ENCODE measurements at places on chromosomes 2 and 18.

GRCh38 chr2:46723346-46723745, 192.3 kb downstream of the MCFD2 start:
- no peak for DNase-seq

GRCh38 chr2:105834931-105835330, 90.2 kb downstream of the NCK2 start:
- DNase-seq: no peak

- DNase-seq: no peak
Measured at GRCh38 chr2:184452907-184453306, 145.4 kb upstream of the ZNF804A start.

- no peak for DNase-seq
Measured at GRCh38 chr2:188414869-188415753, 123.4 kb downstream of the GULP1 start.

DNA sequence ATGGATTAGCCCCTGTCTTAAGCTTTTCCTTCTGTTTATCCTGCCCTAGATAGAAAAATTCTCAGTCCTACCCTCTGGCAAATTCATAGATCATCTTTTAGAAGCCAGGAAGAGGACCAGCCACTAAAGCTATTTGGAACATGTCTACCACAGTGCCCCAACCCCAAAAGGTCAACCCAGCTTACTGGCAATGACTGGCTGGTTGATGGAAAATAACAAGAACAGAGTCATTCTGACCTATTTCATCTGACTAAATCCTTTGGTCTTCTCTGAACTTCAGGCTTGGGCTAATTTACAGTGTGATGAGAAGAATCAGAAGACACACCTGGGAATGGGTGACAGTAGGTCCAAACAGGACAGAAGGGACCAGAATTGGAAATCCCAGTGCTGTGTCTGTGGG, 227.3 kb upstream of the CCDC68 start:
- no peak for DNase-seq

DNA sequence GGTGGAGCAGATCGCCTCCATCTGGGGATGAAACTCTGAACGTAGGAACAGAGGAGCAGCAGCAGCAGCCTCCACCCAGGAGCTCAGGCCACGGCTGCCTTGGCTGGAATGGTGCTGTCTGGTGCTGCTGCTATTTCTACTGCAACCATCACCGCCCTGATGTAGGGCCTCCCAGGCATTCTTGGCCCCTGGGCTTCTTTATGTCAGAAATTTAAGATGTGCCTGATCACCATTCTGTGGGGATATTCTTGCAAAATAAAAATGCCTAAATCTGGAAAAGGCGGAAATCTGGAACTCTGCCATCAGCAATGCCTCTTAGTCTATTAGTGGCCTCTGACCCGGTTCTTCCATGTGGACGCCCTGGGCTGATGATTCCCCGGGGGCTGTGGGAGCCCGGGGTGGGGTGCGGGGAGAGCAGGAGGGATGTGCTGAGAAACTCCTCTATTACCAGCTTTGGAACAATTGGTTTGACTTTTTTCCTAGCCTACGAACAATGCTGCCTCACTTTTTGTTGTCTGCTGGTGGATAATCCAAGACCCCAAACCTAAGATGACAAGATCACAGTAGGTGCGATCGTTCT, 47.2 kb downstream of the FAM124B start:
- DNase-seq: no peak

DNA sequence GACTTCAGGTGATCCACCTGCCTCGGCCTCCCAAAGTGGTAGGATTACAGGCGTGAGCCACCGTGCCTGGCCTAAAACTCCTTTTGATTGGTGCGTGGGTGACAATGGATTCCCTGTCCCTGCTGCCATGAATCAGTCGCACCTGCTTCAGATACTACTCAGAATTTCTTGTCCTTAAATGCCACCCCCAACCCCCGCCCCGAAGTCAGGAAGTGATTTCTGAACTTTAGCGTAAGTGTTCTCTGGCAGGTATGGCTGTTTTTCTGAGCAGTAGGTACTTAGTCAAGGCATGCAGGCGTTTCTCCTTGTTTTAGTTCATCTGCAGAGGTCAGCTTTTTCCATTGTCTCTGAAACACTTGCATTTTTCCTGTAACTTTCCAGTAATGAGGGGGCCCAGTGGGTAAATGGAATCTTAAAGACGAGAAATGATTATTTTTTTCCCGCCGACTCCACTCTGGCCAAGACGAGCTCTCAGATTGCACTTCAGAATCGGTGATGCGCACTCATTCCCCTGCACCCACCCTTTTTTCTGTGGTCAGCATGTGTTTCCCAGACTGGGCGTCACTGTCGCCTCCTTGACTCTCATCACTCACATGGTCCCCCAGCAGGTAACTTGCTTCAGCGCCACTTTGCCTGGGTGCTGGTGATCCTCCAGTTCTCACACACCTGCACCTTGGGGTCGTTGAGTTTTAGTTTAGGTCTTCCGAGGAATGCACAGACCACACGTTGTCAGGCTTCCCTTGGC, 179.7 kb downstream of the GBX2 start:
- DNase-seq: no peak

DNA sequence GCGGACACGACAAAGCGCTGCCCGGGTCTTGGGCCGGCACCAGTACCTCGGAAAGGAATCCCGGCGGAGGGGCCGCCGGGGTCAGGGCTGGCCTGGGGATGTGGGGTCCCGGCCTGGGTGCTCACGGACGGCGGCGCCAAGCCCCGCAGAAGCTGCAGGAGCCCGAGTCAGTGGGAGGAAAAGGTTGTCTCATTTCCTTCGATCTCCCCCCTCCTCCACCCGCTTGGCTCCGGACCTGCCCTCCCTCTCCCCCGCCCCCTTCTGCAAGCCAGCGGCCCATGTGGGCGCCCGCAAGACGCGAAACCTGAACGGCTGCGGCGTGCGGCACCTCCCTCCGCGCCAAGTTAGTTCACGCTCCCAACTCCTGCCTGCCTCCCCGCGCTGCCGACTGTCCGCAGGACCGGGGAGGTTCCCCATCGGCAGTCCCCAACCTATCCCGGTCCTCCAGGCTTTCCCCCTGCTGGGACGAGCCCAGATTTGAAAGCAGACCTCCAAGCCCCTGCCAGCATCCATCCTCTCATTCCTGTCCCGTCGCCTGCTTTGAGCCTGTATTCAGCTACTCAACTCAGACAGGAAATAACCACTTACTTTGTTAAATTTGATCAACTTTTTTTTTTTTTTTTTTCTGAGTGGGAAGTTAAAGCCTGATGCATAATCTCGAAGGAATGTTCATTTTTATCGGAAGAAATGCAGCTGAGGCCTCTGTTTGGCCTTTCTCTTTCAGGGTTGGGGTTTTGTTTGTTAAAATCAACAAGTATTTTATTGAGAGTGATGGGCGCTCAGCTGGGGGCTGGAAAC, at the start of gene EVA1A:
Gene EVA1A (minus strand): TSS at position 172 of the 798 bp plus-strand sequence. CDS start 42,799 bp downstream, outside the sequence.
- DNase-seq: peak; percentile 87

GRCh38 chr2:190789074-190790004, 91.3 kb upstream of the GLS start:
- no peak for DNase-seq

DNA sequence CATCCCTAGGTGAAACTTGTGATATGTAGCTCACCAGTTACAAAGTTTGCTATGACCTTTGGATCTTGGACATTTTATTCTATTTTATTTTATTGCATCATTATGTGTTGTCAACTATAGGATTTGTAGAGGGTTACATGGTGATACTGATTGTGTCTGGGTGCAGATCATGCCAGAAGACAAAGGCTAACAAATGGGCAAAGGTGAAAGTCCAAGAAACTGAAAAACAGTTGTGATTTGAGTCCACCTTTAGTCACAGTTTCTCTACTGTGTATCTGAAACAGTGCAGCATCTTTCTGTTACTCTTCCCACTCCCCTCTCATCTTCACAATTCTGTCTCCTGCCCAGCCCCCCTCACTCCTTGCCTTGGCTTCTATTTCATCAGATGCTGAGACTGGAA, 111.9 kb upstream of the LYPD6 start:
- no peak for DNase-seq

GRCh38 chr2:117983040-117983439, 30.8 kb downstream of the CCDC93 start:
- DNase-seq: no peak

- no peak for DNase-seq
Measured at GRCh38 chr2:175599966-175600831, 401.9 kb downstream of the LNPK start.

DNA sequence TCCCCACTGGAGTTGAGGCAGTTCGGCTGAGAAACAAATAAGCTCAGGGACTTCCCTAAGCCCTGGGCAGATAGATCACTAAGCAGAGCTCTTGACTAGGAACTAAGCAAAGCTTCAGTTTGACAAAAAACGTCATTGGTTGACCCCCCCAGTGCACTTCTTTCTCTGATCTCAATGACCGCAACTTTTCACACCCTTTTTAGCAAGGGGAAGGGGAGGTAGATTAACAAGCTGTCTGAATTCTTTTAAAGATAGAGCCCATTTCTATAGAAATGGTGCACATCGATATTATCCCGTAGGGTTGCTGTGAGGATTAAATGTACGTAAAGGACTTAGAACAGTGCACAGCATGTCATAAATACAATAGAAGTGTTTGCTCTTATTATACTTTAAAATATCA, 42.5 kb downstream of the PIEZO2 start:
- DNase-seq: no peak

- DNase-seq: no peak
Measured at GRCh38 chr2:181680055-181680936, at the start of gene NEUROD1. Gene NEUROD1 (minus strand): TSS chr2:181680517. CDS start chr2:181678860, 1,657 bp downstream.

- no peak for DNase-seq
Measured at GRCh38 chr2:28521663-28522062, 25.8 kb downstream of the PLB1 start.

GRCh38 chr2:150919901-150920300, 341.8 kb downstream of the RBM43 start:
- peak; percentile 79 for DNase-seq

DNA sequence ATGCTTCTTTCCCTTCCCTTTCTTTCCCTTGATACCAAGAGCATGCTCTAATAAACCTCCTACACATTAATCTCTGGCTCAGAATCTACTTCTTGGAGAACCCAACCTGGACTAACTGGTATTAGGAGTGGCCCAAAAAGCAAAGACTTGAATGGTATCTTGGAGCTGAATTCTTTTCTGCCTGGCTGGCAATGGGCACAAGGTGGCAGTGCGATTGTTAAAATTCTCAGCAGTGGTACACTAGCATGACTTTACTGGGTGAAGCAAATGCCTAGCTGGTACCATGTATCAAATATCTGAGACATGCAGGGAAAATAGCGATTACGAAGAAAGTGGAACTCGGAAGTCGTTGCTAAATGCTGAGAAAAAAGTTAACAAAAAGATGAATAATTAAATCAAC, 376.1 kb downstream of the XIRP2 start:
- DNase-seq: no peak

DNA sequence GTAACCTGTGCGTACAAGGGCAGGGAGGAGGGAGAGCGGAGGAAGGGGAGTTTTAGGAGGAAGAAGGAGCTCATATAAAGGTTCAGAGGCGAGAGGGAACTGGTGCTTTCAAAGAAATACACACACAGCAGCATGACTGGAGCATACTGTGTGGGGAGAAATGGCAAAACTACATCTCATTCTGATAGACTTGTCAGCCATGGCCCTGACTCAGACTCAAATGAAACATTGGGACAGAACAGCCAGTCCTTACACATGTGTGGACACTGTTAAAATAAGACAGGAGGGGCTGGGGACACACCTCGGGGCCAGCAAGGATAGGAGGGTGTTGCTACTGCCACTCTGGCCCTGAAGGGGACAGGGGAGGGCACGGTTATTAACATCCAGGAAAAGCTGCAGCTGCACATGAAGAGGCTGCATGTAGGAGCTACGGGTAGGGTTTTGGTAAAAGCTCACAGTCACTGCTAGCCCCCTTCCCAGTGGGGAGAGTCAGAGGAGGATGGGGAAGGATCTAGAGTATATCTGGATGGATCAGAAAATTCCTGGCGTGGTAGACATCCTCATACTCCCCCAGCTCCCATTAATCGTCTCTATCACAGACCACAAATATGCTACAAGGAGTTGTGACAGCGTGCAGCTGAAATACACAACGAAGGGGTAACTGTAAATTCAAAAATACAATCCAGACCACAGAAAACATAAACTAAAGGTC, 110.5 kb downstream of the GATA6 start:
- DNase-seq: no peak

DNA sequence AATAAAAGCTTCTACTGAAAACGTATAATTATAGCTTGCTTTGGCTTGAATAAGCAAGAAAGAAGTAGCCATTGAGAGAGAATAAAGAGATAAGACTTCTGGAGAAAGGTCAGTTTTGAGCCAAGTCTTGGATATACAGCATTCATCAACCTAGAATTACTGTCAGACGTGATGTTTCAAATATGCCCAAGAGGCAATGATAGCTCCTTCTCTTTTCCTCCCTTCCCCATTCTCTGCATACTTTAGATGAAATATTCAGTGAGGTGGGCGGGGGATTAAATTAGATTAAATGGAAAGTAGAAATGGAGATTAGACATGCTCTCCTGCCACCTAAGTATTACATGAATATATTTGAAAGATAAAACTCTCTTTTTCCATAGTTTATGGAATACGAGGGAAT, 8.7 kb downstream of the ANTXR1 start:
- DNase-seq: no peak

GRCh38 chr2:227471924-227472264, at the start of gene AGFG1:
Gene AGFG1 (plus strand): TSS chr2:227472156. CDS start chr2:227472422, 266 bp downstream.
- peak; percentile 83 for DNase-seq

DNA sequence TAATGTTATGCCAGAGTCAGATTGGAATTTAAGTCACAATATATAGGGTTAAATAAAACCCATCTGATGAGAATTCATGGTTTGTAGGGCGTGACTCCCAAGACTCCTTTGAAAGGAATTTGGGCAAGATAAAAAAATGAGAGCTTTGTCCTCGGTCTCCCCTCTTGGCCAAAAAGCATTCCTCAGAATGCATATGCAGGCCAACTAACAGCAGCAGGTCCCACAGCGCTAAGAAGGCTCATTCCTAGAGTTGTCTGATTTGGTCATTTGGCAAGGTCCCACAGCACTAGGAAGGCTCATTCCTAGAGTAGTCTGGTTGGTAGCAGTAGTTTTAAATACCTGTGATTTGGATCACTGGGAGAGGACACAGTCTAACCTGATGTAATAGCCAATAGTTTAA, 106.3 kb upstream of the B3GNT2 start:
- no peak for DNase-seq

DNA sequence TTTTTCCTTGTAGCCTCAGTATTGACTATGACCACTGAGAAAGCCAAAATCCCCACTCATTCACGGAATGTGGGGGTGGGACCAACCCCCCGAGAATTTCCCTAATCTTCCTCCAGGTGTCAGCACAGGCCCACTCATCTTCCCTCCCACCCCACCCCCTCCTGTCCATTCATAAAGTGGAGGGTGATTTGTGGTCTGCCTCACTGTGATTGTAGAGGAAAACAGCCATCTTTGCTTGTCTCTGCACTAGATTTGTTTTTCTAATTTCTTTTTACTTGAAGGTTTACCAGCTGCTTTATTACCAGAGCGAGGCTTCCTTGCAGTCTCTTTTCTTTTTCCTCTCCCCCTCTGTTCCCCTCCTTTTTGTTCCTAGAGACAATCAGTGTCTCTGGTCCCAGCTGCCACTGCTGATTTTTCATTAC, 171.8 kb downstream of the ICOS start:
- peak; percentile 48 for DNase-seq

Measured in SJSA1 (cell line).